ENCODE measurements at places on chromosomes 3 and 15.

GRCh38 chr3:19749448-19750017 is 184.5 kb downstream of the EFHB start:
- H3K36me3 ChIP-seq, result no peaks in the 10 kb centered on the region
- H3K4me1 ChIP-seq, result no peaks in the 10 kb centered on the region
- ATAC-seq, result peak; percentile 31
- no peak overlapping the region for H3K4me3 ChIP-seq
- no peaks in the 10 kb centered on the region for H3K27me3 ChIP-seq
- no peak overlapping the region for H3K27ac ChIP-seq

GRCh38 chr15:58900631-58901030 is 32.8 kb downstream of the SLTM start:
- no peak for ATAC-seq
- peaks cover 32% of the 10 kb centered on the region for H3K36me3 ChIP-seq
- no peaks in the 10 kb centered on the region for H3K4me1 ChIP-seq
- H3K27ac ChIP-seq, result no peak overlapping the region
- no peaks in the 10 kb centered on the region for H3K27me3 ChIP-seq

GRCh38 chr3:159761369-159761768 is 227.3 kb upstream of the IL12A start:
- no peak overlapping the region for H3K4me3 ChIP-seq
- ATAC-seq, result no peak
- H3K36me3 ChIP-seq, result no peaks in the 10 kb centered on the region
- no peak overlapping the region for H3K27ac ChIP-seq

DNA sequence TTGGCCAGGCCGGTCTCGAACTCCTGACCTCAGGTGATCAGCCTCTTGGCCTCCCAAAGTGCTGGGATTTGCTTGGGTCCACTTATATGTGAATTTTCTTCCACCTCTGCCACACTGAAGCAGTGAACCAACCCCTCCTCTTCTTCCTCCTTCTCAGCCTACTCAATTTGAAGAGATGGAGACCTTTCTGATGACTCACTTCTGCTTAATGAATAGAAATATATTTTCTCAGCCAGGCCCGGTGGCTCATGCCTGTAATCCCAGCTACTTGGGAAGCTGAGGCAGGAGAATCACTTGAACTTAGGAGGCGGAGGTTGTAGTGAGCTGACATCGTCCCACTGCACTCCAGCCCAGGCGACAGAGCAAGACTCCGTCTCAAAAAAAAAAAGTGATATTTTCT is 46.8 kb upstream of the GATM start:
- no peaks in the 10 kb centered on the region for H3K27me3 ChIP-seq
- H3K4me1 ChIP-seq, result no peaks in the 10 kb centered on the region
- no peak for ATAC-seq
- peaks cover 16% of the 10 kb centered on the region for H3K36me3 ChIP-seq

DNA sequence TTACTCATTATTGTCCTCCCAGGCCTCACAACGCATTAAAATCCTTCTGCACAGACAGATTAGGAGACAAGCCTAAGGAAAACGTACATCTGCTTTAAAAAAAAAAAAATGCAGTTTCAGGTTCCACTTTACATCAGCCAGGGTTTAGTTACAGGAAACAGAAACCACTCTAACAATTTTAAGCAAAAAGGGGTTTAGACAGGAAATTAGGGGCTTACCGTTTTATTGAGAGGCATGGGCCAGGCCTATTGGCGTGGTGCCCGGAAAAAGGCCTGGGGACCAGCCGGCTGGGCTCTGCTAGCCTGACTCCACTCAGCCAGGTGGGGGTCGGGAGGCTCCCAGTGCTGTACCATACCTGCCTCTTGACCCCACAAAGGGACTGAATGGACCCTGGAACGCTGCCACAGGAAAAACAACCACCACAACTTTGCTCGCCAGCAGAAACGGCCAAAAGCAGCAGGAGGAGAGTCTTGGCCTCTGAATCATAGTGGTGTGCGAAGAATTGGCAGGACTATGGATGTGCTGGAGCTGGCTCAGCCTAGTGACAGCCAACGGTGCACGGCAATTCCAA is 124.3 kb downstream of the CHSY1 start:
- peak overlapping the region; percentile 88 for H3K27ac ChIP-seq
- H3K4me3 ChIP-seq, result peak overlapping the region; percentile 60
- ATAC-seq, result peak; percentile 72
- no peaks in the 10 kb centered on the region for H3K27me3 ChIP-seq
- peaks cover 16% of the 10 kb centered on the region for H3K36me3 ChIP-seq

DNA sequence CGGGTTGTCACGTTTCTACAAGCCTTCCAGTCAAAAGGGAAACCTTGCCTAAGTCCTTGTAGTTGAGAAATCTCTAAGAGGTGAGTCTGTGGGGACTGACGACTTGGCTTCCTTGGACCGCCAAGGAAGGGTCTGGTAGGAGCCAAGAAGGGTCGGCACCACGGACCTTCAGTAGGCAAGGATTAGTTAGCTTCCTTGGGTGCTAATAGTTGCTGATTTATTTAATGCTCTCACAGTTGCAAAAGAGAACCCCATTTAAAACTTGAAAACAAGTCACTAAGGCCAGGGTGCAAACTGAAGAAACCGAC is 361 bp upstream of the LCMT2 start:
- H3K4me1 ChIP-seq, result peaks cover 31% of the 10 kb centered on the region
- H3K27me3 ChIP-seq, result no peaks in the 10 kb centered on the region
- peak overlapping the region; percentile 96 for H3K27ac ChIP-seq
- ATAC-seq, result peak; percentile 42
- peaks cover 25% of the 10 kb centered on the region for H3K36me3 ChIP-seq
- peak overlapping the region; percentile 94 for H3K4me3 ChIP-seq

DNA sequence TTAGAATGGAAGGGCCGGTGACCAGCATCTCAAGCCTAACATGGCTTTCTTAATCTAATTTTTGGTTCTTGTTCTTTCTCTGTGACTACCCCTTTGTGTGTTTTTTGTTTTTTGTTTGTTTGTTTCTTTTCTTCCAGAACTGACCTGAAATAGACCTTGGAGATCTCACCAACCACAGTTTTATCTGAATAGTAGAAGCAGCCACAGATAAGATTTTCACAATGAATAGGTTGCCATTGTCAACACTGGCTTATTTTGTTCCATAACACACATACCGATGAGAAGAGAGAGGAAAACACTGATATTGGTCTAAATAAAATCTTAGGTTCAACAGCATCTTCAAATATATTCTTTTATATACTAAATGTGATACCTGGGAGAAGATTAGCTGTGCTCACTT is 11.5 kb downstream of the ILDR1 start:
- H3K4me1 ChIP-seq, result peaks cover 73% of the 10 kb centered on the region
- H3K27ac ChIP-seq, result no peak overlapping the region
- no peaks in the 10 kb centered on the region for H3K36me3 ChIP-seq

DNA sequence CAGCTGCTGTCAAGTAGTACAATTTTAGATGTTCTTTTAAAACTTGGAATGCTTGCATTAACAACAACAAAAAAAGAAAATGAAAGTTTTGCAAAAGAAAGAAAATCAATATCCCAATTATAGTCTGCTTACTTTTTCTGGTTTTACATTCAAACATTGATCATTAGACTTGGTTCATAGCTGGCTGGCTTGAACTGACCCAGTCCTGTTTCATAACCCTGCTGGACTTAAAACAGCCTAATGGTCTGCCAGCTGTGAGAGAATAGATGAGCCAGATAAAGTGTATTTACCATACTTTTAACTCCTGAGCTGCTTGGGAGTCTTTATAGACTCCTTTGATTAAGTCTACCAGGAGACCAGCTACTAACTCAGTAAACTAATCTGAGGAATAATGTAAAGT is 59.2 kb downstream of the PIAS1 start:
- no peak for ATAC-seq
- H3K4me3 ChIP-seq, result no peak overlapping the region
- no peak overlapping the region for H3K27ac ChIP-seq
- peaks cover 35% of the 10 kb centered on the region for H3K36me3 ChIP-seq

GRCh38 chr15:57665939-57666338 is 40.6 kb upstream of the POLR2M start:
- peaks cover 6% of the 10 kb centered on the region for H3K36me3 ChIP-seq
- ATAC-seq, result no peak
- H3K4me3 ChIP-seq, result no peak overlapping the region
- no peak overlapping the region for H3K27ac ChIP-seq
- peaks cover 9% of the 10 kb centered on the region for H3K27me3 ChIP-seq

- peaks cover 34% of the 10 kb centered on the region for H3K27me3 ChIP-seq
- H3K36me3 ChIP-seq, result no peaks in the 10 kb centered on the region
- no peak overlapping the region for H3K4me3 ChIP-seq
- H3K27ac ChIP-seq, result no peak overlapping the region
- ATAC-seq, result no peak
- no peaks in the 10 kb centered on the region for H3K4me1 ChIP-seq
Measured at GRCh38 chr15:93150910-93151881, 62.2 kb upstream of the RGMA start.

DNA sequence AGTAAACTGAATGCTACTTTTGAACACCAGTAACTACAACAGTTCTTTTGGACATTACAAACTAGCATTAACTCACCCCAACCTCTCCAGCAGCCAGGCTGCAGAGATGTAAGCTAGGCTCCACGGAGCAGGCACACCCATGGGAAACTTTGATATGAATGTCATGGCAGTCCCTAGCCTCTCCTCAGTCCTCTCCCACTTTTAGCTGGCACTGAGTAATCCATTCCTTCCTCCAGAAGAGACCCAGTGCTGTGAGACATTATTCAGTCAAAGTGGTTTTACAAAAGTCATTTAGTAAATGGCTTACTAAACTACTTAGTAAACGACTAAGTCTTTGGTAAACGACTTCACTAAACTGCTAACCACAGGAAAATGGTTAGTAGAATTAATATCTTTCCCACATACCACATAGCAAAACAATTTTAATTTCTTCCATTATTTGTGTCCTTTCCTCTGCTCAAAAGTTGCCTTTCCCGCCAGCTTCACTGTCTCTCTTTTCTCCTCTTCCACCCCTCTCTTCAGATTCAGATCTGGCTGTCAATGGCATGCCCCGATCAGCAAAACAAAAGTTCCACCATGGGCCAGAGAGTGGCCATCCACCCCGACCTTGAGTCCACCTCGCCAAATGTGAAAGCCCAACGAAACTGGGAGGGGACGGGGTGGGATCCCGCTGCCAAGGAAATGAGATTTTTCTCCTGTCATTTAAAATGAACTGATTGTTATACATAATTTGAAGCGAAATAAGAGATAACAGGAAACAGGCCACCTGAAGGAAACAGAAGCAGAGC is 67.5 kb upstream of the TJP1 start:
- peaks cover 8% of the 10 kb centered on the region for H3K27me3 ChIP-seq
- no peaks in the 10 kb centered on the region for H3K36me3 ChIP-seq

- H3K27me3 ChIP-seq, result no peaks in the 10 kb centered on the region
- no peaks in the 10 kb centered on the region for H3K36me3 ChIP-seq
- H3K4me3 ChIP-seq, result no peak within 1 kb of the TSS
- H3K4me1 ChIP-seq, result peaks cover 49% of the 10 kb centered on the region
- ATAC-seq, result no peak
Measured at GRCh38 chr3:58210761-58211460, at the start of gene DNASE1L3. DNASE1L3 (minus strand) TSS chr3:58210972; CDS start chr3:58210906, 66 bp downstream.

- no peaks in the 10 kb centered on the region for H3K27me3 ChIP-seq
- no peak overlapping the region for H3K27ac ChIP-seq
- no peaks in the 10 kb centered on the region for H3K36me3 ChIP-seq
- H3K4me3 ChIP-seq, result no peak overlapping the region
- ATAC-seq, result no peak
- H3K4me1 ChIP-seq, result no peaks in the 10 kb centered on the region
Measured at GRCh38 chr3:176692199-176692965, 504.9 kb downstream of the TBL1XR1 start.

DNA sequence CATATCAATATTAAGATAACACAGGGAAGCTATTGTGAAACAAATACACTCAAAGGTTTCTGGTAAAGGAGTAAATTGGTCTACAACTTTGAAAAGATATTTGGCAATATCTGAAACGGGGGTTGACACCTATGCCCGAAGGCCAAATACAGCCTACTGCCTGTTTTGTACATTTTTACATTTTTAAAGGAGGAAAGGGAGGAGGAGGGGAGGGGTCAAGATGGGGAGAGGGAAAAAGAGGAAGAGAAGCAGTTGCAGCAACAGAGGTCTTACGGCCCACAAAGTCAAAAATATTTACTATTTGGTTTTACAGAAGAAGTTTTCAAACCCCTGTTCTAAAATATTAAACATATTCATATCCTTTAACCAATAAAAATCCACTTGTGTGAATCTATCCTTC is 94.2 kb downstream of the FMN1 start:
- no peaks in the 10 kb centered on the region for H3K4me1 ChIP-seq
- H3K36me3 ChIP-seq, result no peaks in the 10 kb centered on the region
- H3K4me3 ChIP-seq, result no peak overlapping the region
- no peak for ATAC-seq

GRCh38 chr3:149058602-149059001 is 27.7 kb downstream of the HLTF start:
- no peaks in the 10 kb centered on the region for H3K4me1 ChIP-seq
- H3K4me3 ChIP-seq, result no peak overlapping the region
- no peak for ATAC-seq
- no peaks in the 10 kb centered on the region for H3K27me3 ChIP-seq
- peaks cover 49% of the 10 kb centered on the region for H3K36me3 ChIP-seq

DNA sequence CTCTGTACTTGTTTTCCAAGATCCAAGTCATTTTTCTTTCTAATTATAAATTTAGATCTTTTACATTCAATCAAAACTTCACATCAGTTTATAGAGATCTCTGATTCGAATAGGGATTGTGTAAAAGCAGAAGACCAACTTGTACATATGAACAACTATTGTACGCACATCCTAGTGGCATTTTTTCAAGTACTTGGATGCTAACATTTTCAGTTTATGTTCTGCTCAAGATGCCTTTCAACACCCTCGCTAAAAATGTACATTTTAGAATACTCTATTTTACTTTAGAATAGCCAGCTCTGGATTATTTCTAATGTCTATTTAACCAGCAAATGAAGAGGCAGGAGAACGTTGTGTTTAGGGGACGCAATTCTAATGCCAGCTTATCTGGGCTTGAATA is 340.7 kb downstream of the ROBO1 start:
- H3K27ac ChIP-seq, result no peak overlapping the region
- H3K27me3 ChIP-seq, result no peaks in the 10 kb centered on the region
- no peak overlapping the region for H3K4me3 ChIP-seq
- no peaks in the 10 kb centered on the region for H3K36me3 ChIP-seq
- no peak for ATAC-seq
- H3K4me1 ChIP-seq, result no peaks in the 10 kb centered on the region

- no peaks in the 10 kb centered on the region for H3K27me3 ChIP-seq
- peaks cover 19% of the 10 kb centered on the region for H3K36me3 ChIP-seq
- no peaks in the 10 kb centered on the region for H3K4me1 ChIP-seq
- H3K4me3 ChIP-seq, result no peak overlapping the region
- no peak for ATAC-seq
Measured at GRCh38 chr3:131453533-131453932, 49.2 kb downstream of the MRPL3 start.

GRCh38 chr3:53183514-53183913 is 22.5 kb downstream of the PRKCD start:
- H3K4me3 ChIP-seq, result no peak overlapping the region
- no peak for ATAC-seq
- no peaks in the 10 kb centered on the region for H3K27me3 ChIP-seq
- no peak overlapping the region for H3K27ac ChIP-seq

GRCh38 chr3:5278666-5279065 is 91.2 kb downstream of the EDEM1 start:
- no peaks in the 10 kb centered on the region for H3K4me1 ChIP-seq
- H3K4me3 ChIP-seq, result no peak overlapping the region
- no peak for ATAC-seq
- H3K27ac ChIP-seq, result no peak overlapping the region
- peaks cover 20% of the 10 kb centered on the region for H3K36me3 ChIP-seq

- H3K4me1 ChIP-seq, result no peaks in the 10 kb centered on the region
- peaks cover 5% of the 10 kb centered on the region for H3K36me3 ChIP-seq
- no peak overlapping the region for H3K27ac ChIP-seq
- H3K4me3 ChIP-seq, result no peak overlapping the region
- no peak for ATAC-seq
Measured at GRCh38 chr3:131786386-131786785, 248.4 kb downstream of the CPNE4 start.

- H3K36me3 ChIP-seq, result no peaks in the 10 kb centered on the region
- peaks cover 7% of the 10 kb centered on the region for H3K4me1 ChIP-seq
- H3K27ac ChIP-seq, result no peak overlapping the region
- H3K27me3 ChIP-seq, result peaks cover 13% of the 10 kb centered on the region
Measured at GRCh38 chr15:58145606-58146005, 7.4 kb downstream of the AQP9 start.

Data from stimulated activated memory B cell treated with anti-CD40 and anti-IgM and Interleukin-4, amounts not matched to agents 10 μg/mL and 1 μg/mL and 100 μg/mL, for 72 hours (primary cell).